Pericardium fibroblast (primary cell): ENCODE measurements at places on chromosomes 6 and 20. TPM values are rescaled to one million over a fixed set of nuclear protein-coding genes. Genes with fewer than 3 reads are reported as not detected.

SIRPB1 gene
- 0.77 and 1.9 TPM in 2 replicates for total RNA-seq

EFHC1 gene
- total RNA-seq, result 9.5 and 22.5 TPM in 2 replicates

MMS22L gene
- total RNA-seq, result 1.6 and 3.8 TPM in 2 replicates

SFTA2 gene
- not detected in 2 replicates for total RNA-seq

DEFB132 gene
- total RNA-seq, result not detected in 2 replicates

OXT gene
- total RNA-seq, result not detected in 2 replicates

MAFB gene
- 1.1 and 3.7 TPM in 2 replicates for total RNA-seq

SLC13A3 gene
- 1.5 and 6.9 TPM in 2 replicates for total RNA-seq

POM121L2 gene
- total RNA-seq, result not detected in 2 replicates

PRIM2 gene
- total RNA-seq, result 9.5 and 11.2 TPM in 2 replicates

CPNE5 gene
- total RNA-seq, result 0.09 and 11.4 TPM in 2 replicates

HS3ST5 gene
- total RNA-seq, result not detected in 2 replicates

CCN6 gene
- not detected in 2 replicates for total RNA-seq

GNMT gene
- total RNA-seq, result not detected in 2 replicates

ERGIC3 gene
- total RNA-seq, result 361 and 367 TPM in 2 replicates

COL9A1 gene
- total RNA-seq, result not detected in 2 replicates

ATAT1 gene
- 2.0 and 7.9 TPM in 2 replicates for total RNA-seq

HLA-DPB1 gene
- total RNA-seq, result 7.7 and 7.8 TPM in 2 replicates

PRICKLE4 gene
- 0.43 and 0.82 TPM in 2 replicates for total RNA-seq
